ENCODE measurements at places on chromosomes 16 and 17. TPM values are rescaled to one million over a fixed set of nuclear protein-coding genes. Genes with fewer than 3 reads are reported as not detected.

HES7 gene
- not detected for polyA plus RNA-seq

- peak; percentile 57 for DNase-seq
These were observed 3.9 kb upstream of the WFIKKN1 start for GRCh38 chr16:626787-627453.

DNA sequence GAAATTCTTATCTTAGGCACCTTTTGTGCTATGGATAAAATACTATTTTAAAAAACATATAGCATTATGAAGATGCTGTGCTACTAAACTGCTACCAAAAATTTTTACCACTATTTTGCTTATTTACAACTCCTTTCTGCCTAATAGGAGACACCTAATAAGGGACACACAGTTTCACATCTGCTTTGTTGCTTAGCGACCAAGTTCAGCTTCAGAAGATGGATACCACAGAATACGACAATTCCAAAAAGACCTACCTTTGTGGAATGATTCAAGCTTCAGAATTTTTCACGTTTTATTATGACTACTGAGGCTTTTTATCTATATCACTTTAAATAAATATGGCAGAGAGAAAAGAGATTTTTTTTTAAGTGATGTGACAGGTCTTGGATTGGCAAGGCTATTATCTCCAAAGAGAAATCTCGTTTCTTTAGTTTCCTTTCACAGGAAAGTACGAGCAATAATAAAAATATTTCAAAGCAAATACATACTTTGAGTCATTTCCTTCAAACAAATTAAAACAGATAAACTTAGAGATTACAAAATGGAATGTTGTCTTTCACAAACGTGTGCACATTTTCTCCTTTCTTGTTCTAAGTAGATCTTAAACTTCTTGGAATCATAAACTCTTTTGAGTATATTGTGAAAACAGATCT, 35.4 kb downstream of the SPAG9 start:
- DNase-seq, result no peak

DNA sequence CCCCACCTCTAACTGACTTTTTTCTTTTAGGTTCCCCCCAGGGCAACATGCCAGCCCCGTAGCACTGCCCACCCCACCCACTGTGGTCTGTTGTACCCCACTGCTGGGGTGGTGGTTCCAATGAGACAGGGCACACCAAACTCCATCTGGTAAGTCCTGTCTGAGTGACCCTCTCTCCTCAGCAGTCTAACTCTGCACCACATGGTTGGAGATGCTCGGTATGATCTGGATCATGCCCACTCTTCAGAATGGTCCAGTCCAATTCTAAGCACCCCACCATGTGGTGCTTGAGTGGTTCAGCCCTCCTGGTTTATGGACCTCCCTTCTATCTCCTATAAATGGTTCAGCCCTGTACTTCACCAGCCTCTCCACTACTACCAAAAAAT, 5.9 kb downstream of the KDM6B start:
- no peak for DNase-seq

- DNase-seq, result no peak
These were observed 2.4 kb upstream of the CBFB start for GRCh38 chr16:67026570-67026969.

KRTAP4-9 gene
- not detected for polyA plus RNA-seq

GRCh38 chr16:66508914-66509496, 40.9 kb downstream of the TK2 start:
- DNase-seq, result no peak

GRCh38 chr17:81160747-81161453, 4.4 kb upstream of the PVALEF start:
- no peak for DNase-seq

- peak; percentile 90 for DNase-seq
These were observed 29.3 kb downstream of the TK2 start for GRCh38 chr16:66520406-66521170.

DNA sequence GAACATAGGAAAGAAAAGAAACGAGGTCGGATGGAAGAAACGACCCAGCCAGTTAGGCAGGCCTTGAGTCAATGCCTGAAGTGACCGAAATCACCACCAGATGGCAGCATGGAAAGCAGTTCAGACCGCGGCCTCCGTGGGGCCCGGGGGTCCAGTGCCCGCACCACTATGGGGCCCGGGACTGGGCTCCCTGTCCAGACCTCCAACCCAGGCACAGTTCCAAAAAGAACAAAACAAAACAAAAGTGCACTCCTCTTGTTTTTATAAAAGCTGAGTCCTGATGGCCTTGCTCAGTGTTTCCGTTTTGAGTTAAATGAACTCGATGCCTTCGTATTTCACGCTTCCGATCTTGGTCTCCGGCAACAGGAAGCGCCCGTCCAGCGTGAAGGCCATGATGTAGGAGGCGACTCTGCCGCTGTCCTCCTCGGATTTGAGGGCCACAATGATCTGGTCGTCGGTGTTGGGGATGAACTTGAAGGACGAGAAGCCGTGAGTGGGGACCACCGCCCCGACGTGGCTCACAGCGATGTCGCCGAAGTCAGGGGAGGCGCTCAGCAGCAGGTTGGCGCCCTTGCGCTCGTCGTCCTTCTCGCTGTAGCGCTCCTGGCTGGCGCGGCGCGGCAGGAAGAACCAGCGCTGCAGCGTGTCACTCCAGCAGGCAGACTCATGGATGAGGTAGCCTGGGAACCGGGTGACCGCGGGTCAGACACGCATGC, 13.7 kb upstream of the LGALS3BP start:
- DNase-seq, result peak; percentile 35

- no peak for DNase-seq
These were observed 21.6 kb downstream of the CD300LF start for GRCh38 chr17:74691151-74691550.

DNA sequence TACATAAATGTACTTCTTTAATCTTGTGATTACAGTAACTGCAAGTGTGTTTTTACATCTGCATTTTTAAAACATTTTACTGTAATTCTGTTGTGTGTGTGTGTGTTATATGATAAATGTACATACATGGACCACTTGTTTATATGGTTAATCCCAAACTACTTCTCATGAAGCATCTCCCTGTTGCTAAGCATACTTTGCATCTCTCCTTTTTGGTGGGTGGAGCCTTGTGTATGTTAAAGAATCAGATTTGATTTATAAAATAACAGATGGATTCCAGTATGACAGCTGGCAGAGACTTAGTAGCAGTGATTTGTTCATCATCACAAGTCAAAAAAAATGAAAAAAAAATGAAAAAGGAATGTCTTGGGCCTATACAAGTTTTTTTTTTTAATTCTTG, 56.0 kb upstream of the RHBDL3 start:
- DNase-seq, result no peak

DNA sequence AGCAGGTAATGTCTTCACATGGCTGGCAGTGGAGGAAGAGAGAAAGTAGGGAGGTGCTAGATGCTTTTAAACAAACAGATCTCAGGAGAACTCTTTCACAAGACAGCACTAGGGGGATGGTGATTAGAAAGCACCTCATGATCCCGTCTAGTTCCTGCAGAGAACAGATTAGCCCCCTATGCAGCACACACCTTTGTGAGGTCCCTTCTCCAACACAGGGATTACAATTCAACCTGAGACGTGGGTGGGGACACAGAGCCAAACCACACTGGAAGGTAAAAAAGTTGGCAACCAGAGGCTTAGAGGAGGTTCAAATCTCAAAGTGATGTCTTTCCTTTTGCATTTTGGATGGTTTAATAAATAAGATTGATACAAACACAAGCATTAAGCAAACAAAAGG, 394.7 kb downstream of the WWOX start:
- no peak for DNase-seq

OSGIN1 gene
- 0.54 TPM for polyA plus RNA-seq

DNA sequence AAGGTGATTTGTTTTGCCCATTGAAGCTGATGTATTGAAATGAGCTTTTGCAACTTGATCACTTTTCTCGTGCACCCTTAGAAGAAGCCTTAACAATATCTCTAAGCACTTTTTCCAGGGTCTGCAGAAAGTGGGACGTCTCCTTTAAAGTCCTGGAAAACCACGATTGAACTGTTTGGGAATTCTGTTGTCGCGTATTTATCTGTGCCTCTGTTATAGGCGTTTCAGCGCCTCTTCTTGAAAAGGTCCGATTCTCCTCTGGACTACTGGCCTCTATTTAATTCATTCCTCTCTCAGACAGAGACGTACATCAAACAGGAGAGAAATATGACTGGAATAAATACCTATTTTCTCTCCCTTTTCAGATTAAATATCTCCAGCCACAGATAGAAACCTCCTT, 262.4 kb upstream of the PSMD7 start:
- no peak for DNase-seq

DNA sequence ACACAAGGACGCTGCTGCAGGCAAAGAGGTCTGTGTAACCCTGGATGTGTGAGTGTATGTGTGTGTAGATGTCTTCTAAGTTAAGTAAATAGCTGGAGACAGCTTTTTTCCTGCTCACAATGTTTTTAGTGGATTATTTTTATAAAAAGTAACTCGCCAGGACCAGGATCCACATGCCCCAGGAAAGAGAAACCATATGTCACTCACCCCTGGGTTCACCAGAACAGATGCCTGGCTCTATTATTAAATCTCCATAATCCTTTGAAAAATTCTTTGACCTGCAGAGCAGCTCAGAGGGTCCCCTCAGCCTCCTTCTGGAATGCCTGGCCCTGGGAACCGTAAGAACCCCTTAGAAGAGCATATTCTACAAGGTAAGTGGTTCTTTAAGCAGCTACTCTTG, 18.0 kb downstream of the ABCC12 start:
- DNase-seq, result no peak

- no peak for DNase-seq
These were observed 70.7 kb downstream of the TEX14 start for GRCh38 chr17:58621174-58621573.

CES1 gene
- polyA plus RNA-seq, result 117 TPM

- DNase-seq, result no peak
These were observed 27.6 kb downstream of the FCSK start for GRCh38 chr16:70481929-70482536.

DNA sequence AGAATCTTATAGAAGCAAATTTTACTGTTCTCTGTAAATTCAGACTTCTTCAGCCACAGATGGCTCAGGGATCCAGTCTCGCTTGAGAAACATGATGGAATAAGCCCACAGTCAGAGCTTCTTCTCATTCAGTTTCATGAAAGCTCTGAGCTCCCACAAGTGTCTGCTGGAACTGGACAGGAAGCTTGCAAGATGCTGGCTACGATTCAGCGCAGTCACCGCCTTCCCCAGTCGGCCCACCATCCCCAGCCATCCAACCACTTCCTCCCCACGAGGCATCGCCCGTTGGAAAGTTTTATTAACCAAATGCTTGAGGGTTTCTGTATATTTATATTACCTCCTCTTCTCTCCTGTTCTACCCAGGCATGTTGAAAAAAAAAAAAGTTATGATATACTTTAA, 171.7 kb downstream of the ZFHX3 start:
- no peak for DNase-seq

- DNase-seq, result no peak
These were observed 20.7 kb downstream of the CD7 start for GRCh38 chr17:82296511-82297279.

GRCh38 chr16:53827741-53828140, 123.8 kb downstream of the FTO start:
- DNase-seq, result no peak

GRCh38 chr17:77049440-77049839, 91.3 kb upstream of the SEC14L1 start:
- DNase-seq, result no peak

- DNase-seq, result no peak
These were observed 647.0 kb downstream of the MAF start for GRCh38 chr16:78953526-78953925.

GRCh38 chr17:17466511-17466910, 10.3 kb upstream of the MED9 start:
- no peak for DNase-seq

RPGRIP1L gene
- polyA plus RNA-seq, result 18.2 TPM

DNA sequence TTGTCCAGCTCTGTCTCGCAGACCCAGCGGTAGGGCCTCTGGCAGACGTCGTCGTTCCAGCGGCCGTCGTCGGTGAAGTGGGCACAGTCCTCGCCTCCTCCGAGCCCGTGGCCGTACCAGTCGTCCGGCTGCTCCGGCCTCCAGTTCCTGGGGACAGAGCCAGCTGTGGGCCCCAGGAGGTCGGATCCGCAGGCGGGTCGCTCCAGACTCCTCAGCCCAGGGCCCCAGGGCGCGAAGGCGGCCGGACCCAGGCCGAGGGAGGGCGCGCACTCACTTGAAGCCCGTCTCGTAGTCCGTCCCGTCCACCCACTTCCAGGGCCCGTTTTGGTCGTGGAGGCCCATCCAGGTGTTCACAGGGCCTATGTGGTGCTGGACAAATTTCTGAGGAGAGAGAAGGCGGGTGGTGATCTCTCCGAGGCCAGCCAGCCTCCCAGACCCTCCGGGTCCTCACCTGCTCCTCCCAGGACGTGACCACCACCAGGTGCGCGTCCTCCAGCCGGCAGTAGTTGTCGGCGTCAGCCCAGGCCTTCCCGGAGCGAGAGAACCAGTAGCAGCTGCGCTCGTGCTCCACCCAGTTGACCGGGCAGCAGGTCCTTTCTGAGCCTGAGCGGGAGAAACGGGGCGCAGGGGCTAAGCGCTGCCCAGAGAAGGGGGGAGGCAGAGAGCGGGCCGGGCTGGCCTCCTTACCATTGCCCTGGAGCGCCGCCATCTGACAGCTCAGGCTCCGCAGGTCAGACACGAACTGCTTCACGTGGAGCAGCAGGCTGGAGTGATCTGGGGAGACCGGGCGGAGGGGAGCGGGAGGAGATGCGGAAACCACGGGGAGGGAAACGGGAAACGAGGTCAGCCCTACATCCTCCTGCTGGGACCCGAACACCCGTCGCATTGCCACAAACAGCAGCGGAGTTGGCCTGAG, 5.2 kb downstream of the ASGR1 start:
- DNase-seq, result peak; percentile 72

SRL gene
- 5.1 TPM for polyA plus RNA-seq

DNA sequence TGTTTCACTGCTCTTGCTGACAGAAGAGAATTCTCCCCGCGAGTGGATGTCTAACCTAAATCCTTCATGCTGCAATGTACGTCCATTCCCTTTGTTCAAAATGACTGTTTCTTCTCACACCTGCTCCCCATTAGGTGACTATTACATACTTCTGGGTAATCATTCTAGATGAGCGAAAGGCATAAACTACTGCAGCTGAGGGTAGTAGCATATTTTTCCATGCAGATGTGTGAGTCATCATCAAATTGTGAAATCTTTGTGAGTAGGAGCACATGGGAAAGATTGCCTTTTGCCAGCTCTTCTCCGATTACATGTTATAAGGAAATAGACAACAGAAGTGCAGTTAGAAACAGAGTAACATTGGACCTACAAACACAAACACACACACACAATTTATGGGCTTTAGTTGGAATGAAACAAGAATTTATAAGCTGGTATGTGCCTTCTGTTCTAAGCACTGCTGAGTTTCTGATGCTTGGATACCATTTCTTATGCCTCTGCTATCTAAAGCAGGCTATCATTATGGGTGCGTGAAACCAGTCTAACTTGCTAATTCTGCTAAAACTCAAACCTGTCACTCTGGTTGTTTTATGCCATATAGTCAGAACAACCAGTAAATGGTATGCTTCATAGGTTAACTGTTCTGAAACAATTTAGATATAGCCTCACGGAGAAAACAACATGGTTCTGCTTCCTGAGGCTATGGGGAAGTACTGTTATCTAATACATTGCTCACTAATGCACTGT, 346.9 kb upstream of the PSMD7 start:
- no peak for DNase-seq

GRCh38 chr17:60102632-60103096, 23.9 kb upstream of the HEATR6 start:
- peak; percentile 31 for DNase-seq

- DNase-seq, result no peak
These were observed 5.0 kb downstream of the CA4 start for GRCh38 chr17:60154616-60155426.

Measured in left lung (tissue), 14 donors.